Lung (tissue), 17 donors: ENCODE measurements at places on chromosomes 4 and X. TPM values are rescaled to one million over a fixed set of nuclear protein-coding genes. Genes with fewer than 3 reads are reported as not detected.

- H3K27ac ChIP-seq = no peak overlapping the region
- no peak overlapping the region for H3K4me3 ChIP-seq
- H3K36me3 ChIP-seq = no peaks in the 10 kb centered on the region
- DNase-seq = peak; percentile 82
These were observed 24.0 kb downstream of the RPA4 start for GRCh38 chrX:96907516-96908272.

DNA sequence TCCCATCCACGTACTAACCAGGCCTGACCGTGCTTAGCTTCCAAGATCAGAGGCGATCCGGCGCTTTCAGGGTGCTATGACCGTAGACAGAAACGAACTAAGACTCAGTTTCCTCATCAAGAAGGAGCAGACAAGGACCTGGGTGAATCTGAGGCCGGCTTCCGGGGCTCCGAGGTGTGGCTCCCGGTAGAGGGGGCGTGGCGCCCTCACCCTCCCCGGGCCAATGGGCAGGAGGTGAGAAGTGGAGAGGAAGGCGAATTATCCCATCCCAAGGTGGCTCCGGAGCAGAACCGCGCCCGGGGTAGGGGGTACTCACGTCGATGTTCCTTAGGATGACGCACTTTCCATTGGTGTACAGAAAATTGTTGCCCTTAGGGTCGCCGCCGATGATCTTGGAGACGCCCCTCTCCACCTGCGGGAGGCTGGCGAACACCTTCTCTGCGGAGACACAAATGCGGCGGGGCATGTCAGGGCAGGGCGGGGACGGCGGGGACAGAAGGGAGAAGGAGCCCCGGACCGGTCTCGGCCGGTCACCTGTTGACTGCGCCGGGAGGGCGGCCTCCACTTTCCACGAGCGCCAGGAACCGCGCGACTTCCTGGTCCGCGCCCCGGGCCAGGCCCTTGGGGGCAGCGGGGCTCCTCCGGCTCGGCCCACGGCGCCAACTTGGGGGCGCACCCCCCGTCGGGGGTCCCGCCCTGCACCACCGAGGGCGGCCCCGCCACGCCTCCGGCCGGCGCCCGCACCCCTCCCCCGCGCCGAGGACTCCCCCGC lies 616 bp downstream of the WDR1 start:
- DNase-seq = no peak
- peak overlapping the region; percentile 92 for H3K4me3 ChIP-seq
- peaks cover 8% of the 10 kb centered on the region for H3K4me1 ChIP-seq
- H3K27me3 ChIP-seq = no peaks in the 10 kb centered on the region
- peaks cover 10% of the 10 kb centered on the region for H3K36me3 ChIP-seq

GRCh38 chrX:650324-650723 lies 19.7 kb downstream of the SHOX start:
- no peaks in the 10 kb centered on the region for H3K36me3 ChIP-seq
- no peak overlapping the region for H3K27ac ChIP-seq
- H3K4me1 ChIP-seq = no peaks in the 10 kb centered on the region
- no peak overlapping the region for H3K4me3 ChIP-seq

DNA sequence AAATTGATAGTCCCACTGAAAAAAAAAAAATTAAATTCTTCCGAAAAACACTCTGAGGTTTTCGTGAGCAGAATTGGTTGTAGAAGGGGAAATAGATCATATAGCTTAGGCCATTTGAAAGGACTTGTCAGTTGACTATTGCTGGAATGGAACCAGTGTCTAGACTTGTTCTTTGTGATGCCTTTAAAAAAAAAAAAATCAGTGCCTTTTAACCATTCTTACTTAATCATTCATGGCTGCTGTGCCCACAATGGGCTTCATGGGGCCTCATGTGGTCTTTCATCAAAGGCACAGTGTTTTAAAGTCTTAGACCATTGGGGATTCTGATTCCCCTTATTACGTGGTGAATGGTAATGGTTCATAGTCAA lies 139.3 kb downstream of the AFF1 start:
- H3K4me1 ChIP-seq = peaks cover 35% of the 10 kb centered on the region
- no peaks in the 10 kb centered on the region for H3K36me3 ChIP-seq
- no peaks in the 10 kb centered on the region for H3K27me3 ChIP-seq
- DNase-seq = no peak

- H3K36me3 ChIP-seq = peaks cover 5% of the 10 kb centered on the region
- DNase-seq = peak; percentile 39
- peak overlapping the region; percentile 69 for H3K4me3 ChIP-seq
- H3K4me1 ChIP-seq = peaks cover 2% of the 10 kb centered on the region
These were observed 898 bp downstream of the UBQLN2 start for GRCh38 chrX:56564164-56564885.

- no peak overlapping the region for H3K27ac ChIP-seq
- H3K4me1 ChIP-seq = no peaks in the 10 kb centered on the region
- no peak for DNase-seq
- no peaks in the 10 kb centered on the region for H3K36me3 ChIP-seq
These were observed 39.5 kb downstream of the KANTR start for GRCh38 chrX:53133400-53133799.

DNA sequence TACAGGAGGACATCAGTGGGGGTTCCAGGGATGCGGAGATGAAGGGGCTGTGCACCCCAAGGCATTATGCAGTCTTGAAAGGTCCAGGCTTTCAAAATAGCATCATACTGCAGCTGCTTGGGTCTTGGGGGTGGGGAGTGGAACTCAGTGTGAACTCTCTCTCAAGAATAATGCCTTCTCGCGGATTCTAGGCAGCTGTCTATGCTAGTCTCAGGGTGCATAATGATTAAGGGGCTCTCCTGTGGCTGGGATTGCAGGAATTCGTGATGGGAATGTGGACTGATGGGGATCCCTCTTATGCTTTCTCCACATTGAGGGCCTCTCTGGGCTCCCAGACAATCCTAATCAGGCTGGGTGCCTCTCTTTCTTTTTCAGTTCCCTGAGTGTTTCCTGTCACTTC lies 172.2 kb upstream of the ARHGAP24 start:
- no peak for DNase-seq
- H3K36me3 ChIP-seq = no peaks in the 10 kb centered on the region
- H3K4me3 ChIP-seq = no peak overlapping the region
- H3K27me3 ChIP-seq = no peaks in the 10 kb centered on the region

- no peak overlapping the region for H3K4me3 ChIP-seq
- H3K36me3 ChIP-seq = no peaks in the 10 kb centered on the region
- no peak overlapping the region for H3K27ac ChIP-seq
- no peak for DNase-seq
- H3K4me1 ChIP-seq = no peaks in the 10 kb centered on the region
These were observed 2070.6 kb downstream of the PCDH7 start for GRCh38 chr4:32790803-32791202.

SEC24D gene
- total RNA-seq = 62.8 TPM

KCNIP4 gene
- total RNA-seq = 0.11 TPM

FOXR2 gene
- not detected for total RNA-seq

DNA sequence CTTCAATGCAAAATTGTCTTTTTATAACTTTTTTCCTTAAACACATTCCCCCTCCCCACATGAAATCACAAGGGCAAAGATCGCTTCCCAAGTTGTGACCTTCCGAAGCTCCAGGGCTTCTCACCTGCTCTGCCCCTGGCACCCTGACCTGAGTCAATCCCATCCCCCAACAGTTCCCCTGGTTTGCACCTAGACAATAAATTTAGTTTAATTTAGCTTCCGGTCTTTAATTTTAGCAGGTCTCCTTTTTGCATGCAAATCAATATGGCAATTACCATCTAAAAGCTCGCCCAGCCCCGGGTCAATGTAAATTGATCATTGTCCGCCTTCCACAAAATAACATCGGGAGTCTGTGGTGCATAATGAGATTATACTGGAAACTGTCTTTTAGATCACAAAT lies 6.8 kb downstream of the BCOR start:
- H3K4me1 ChIP-seq = peaks cover 10% of the 10 kb centered on the region
- no peak overlapping the region for H3K4me3 ChIP-seq
- peaks cover 61% of the 10 kb centered on the region for H3K27me3 ChIP-seq

USP46 gene
- 30.8 TPM for total RNA-seq

GRCh38 chrX:17164941-17165340 lies 210.1 kb upstream of the NHS start:
- H3K4me1 ChIP-seq = no peaks in the 10 kb centered on the region
- no peak for DNase-seq
- H3K36me3 ChIP-seq = no peaks in the 10 kb centered on the region
- H3K27me3 ChIP-seq = no peaks in the 10 kb centered on the region

DNA sequence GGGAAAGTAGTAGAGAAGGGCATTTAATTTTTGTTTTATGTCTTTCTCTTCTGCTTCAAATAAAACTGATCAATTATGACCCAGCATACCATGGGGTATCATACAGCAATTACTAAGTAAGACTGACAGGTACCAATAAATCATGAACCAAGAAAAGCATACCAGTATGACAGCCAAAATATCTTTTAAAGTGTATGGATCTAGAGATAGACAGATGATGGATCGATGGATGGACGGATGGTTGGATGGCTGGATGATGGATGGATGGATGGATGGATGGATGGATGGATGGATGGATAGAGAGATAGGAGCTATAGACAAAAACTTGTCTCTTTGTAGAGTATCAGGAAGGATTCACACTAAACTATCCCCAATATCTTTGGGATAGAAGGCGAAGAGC lies 1.4 kb downstream of the DDX60L start:
- no peaks in the 10 kb centered on the region for H3K36me3 ChIP-seq
- no peaks in the 10 kb centered on the region for H3K27me3 ChIP-seq
- no peak overlapping the region for H3K4me3 ChIP-seq
- H3K4me1 ChIP-seq = no peaks in the 10 kb centered on the region

HDAC6 gene
- 84.9 TPM for total RNA-seq

DNA sequence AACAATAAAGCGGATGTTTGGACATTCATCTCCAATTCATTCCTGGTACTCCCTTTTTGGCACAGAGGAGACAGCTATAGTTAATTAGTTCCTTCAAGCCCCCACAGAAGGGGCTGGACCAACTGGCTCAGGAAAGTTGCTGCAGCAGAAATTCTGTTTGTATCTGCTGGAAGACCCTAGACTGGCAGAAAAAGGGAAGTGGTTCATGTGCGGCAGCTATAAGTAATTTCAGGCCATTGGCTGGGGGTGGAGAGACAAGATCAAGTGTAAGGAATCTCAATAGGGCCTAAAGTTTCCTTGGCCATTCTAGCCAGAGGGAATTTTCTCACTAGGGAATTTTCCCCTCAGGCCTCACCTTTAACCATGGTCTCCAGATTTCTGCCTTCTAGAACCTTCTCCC lies 89.9 kb upstream of the DHX15 start:
- H3K27ac ChIP-seq = no peak overlapping the region
- DNase-seq = no peak
- no peaks in the 10 kb centered on the region for H3K27me3 ChIP-seq
- H3K4me3 ChIP-seq = no peak overlapping the region
- H3K4me1 ChIP-seq = no peaks in the 10 kb centered on the region
- no peaks in the 10 kb centered on the region for H3K36me3 ChIP-seq

- H3K4me1 ChIP-seq = no peaks in the 10 kb centered on the region
- no peak for DNase-seq
- H3K27ac ChIP-seq = no peak overlapping the region
- no peaks in the 10 kb centered on the region for H3K36me3 ChIP-seq
- no peaks in the 10 kb centered on the region for H3K27me3 ChIP-seq
These were observed 280.4 kb downstream of the KLHL4 start for GRCh38 chrX:87798039-87798438.

GRCh38 chr4:95898226-95898625 lies 58.3 kb downstream of the PDHA2 start:
- H3K36me3 ChIP-seq = no peaks in the 10 kb centered on the region
- no peak overlapping the region for H3K27ac ChIP-seq
- no peak for DNase-seq
- no peak overlapping the region for H3K4me3 ChIP-seq
- no peaks in the 10 kb centered on the region for H3K27me3 ChIP-seq
